ENCODE measurements at places on chromosomes 3 and 15.

DNA sequence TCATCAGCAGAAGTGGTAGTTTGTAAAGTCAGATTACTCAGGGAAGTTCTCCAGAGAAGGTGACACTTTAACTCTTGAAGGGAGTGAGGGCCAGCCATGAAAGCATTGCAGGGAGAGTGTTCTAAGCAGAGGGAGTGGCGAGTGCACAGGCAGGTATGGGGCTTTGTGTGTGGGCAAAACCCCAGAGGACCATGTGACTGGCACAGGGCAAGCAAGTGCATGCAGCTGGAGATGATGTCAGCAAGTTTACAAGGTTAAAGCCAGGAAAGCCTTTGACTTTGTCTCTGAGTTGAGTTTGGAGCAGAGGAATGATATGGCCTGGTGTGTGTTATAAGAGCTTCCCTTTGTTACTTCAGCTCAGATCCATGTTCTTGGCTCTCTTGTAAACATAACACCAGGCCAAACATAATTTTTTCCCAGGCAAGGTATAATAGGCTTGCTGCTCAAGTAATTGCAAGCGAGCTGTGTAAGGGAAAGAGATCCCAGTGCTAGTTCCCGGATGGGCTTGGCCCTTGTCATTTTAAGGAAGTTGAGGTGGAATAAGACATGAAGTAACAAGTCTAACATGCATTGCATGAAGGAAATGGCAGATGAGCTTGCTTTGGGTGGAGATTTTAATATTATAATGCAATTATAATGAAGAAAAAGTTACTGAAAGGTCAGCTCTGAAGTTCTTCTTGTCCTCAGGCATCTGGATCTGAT is 341.1 kb upstream of the LRRC3B start:
- no peak for DNase-seq

DNA sequence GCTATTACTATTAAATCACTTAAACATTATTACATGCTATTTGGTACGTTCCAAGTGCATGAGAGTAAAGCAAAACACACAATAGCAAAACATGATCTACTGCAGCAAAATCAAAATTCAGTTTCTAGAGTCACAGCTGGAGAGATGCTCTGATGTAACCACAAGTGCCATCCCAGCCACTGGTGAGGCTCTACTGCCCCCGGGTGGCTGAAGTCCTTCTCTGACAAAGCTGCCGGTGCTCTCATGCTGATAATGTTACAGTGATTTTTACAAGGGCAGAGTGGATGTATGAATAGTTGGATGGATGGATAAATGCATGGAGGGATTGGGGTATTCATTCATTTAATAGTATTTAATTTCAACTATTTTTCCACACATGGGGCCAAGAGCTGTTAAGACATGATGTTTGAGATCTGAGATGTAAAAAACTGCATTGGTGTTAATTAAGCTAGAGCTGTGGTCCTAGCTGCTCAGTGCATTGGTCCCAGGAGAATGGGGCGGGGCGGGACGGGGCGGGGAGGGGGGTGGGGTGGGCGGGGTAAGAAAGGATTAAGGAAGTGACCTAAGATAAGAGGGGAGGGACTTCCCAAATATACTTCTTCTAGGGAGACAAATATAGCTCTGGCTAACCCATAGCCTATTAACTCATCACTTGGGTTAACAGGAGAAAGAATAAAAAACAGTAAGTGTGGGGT is 5.3 kb upstream of the SPESP1 start:
- DNase-seq: peak; percentile 34

DNA sequence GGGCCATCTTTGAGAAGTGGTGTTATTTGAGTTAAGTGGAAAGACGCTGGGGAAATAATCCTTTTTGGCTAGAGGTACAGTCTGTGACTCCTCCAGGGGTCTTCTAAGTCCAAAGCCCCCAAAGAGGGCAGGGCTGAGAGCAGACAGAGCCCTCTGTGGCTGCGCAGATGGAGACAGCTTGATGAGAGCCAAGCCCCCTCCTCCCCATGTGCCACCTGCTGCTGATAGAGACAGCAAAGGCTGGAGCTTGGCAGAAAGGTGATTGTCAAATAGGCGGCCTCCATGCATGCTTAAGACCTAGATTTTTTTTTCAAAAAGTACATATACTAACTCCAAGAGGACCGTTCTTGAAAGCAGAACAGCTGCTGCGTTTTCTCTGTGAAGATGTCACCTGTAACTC is 72.4 kb downstream of the CRYGS start:
- DNase-seq: no peak

GRCh38 chr3:48623851-48624547 is 2.4 kb upstream of the TMEM89 start:
- no peak for DNase-seq

GRCh38 chr3:50324351-50325112 is 2.0 kb upstream of the HYAL2 start:
- peak; percentile 24 for DNase-seq

DNA sequence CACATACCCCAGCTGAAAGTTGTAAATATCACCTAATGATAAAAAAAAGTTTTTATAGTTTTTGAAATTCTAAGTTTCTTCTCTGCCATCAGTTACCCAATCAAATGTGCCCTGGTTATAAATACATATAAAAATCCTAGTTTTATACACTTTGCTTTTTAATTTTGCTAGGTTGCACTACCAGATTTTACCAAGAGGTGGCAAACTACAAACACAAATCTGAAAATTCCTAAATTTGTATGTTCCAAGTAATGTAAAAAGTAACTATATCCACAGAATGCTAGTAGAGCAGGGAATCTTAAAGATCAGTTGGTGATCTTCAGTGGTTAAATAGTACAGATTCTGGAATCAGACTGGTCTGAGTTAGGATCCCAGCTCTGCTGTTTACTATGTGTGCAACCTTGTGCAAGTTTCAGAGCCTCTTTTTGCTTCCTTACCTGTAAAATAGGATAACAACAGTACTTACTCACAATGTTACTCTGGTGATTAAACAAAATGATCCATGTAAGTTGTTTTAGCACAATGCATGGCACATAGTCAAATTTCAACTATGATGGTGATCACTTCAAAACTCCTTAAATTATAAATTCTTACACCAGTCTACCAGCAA is 11.0 kb downstream of the TRPM7 start:
- DNase-seq: no peak

- no peak for DNase-seq
Observed at GRCh38 chr3:44476181-44476611, 1.3 kb downstream of the ZNF445 start.

- no peak for DNase-seq
Observed at GRCh38 chr3:111851511-111851954, 7.5 kb upstream of the PHLDB2 start.

- no peak for DNase-seq
Observed at GRCh38 chr3:53496984-53497383, 2.6 kb downstream of the CACNA1D start.

- no peak for DNase-seq
Observed at GRCh38 chr3:126349071-126349470, 8.1 kb downstream of the KLF15 start.

GRCh38 chr15:39330061-39330460 is 250.8 kb upstream of the THBS1 start:
- no peak for DNase-seq

DNA sequence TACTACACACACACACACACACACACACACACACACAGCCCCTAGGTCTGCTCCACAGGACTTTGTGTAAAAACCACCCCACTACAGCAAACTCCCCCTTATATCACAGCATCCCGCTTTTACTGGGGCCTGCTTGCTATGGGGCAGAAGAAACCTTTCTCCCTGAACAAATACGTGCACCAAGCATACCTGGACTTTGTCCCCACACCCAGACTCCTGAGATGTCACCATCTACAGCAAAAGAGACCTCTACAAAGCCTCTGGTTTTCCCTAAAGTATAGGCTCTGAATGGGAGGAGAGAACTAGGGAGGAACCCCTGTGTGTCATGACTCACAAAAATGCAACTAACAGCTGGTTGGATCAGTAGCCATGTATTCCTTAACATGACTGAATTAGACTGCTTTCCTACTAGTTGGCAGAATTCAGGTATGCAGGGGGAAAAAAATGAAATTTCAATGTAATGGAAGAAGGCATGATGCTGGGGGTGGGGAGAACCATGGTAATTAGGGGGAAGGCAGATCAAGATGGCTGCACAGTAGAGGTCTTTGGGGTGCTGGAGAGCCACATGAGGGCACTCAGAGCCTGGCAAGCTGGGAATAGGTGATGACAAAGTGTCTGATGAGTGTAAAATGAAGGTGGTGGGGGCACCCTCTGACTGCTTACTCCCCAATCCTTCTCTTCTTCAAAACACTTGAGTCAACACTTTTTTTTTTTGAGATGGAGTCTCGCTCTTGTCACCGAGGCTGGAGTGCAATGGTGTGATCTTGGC is 45.9 kb downstream of the DAPK2 start:
- DNase-seq: no peak
